ENCODE measurements at places on chromosomes 5 and 9. TPM values are rescaled to one million over a fixed set of nuclear protein-coding genes. Genes with fewer than 3 reads are reported as not detected.

DNA sequence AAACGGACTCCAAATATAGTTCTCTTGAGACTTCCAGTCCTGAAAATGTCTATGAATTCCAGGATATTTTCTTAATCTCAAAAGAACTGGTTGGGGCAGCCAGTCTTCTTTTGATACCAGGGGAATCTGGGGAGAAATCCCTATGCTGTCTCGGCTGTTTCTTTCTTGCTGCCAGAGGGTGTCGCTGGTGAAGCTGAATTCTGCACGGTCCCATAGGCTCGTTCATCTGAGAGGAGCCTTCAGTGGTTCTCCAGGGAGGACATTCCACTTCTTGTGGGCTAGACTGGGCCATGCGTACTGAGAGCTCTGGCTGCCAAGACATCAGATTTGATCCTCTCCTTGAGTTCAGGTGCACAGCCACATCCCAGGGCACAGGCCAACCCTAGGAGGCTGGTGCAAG is 155.0 kb upstream of the CLINT1 start:
- peak; percentile 75 for DNase-seq

- no peak for DNase-seq
Measured at GRCh38 chr5:170011751-170012150, 31.5 kb upstream of the INSYN2B start.

- DNase-seq = no peak
Measured at GRCh38 chr5:144472221-144472620, 301.5 kb downstream of the KCTD16 start.

DNA sequence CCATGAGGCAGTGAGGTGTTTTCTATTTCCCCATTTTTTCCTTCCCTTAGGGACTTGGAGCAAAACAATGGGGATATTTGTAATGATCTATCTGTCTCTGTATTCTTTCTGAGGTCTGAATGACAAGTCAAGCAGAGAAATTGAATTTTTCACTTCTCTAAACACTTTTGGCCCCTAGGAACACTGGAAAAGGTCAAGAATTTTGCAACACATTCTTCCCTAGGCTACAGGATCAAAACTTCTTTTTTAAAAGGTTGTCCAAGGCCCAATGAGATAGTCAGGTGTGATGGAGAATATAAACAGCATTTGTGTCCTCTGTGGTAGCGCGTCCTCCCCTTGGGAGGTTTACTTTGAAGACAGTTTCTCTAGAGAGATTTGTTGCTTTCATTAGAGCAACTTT is 620.5 kb downstream of the TLR4 start:
- no peak for DNase-seq

GRCh38 chr9:115114546-115114945 is 3.4 kb downstream of the TNC start:
- DNase-seq = no peak

Gene FAM240B
- not detected for total RNA-seq

Gene ARL14EPL
- total RNA-seq = not detected
